ENCODE measurements at places on chromosomes 12 and 14.

- no peak for DNase-seq
Measured at GRCh38 chr14:68727315-68728047, 65.4 kb downstream of the ZFP36L1 start.

GRCh38 chr12:109527489-109528123 lies 45.7 kb downstream of the MMAB start:
- DNase-seq, result no peak

DNA sequence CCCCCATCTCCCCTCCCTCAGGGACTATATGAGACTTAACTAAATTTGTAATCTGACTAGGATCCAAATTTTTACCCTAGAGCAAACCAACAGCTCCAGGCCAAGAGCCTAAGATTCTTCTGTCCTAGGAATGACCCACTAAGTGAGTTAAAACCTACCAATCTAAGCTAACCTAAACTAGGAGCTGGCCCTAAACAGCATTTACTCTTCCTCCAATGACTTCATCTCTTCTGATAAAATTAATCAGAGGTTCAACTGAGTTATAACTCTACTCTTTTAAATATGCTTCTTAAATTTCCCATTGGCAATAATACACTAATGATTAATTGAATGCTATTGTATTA lies 39.9 kb upstream of the TMPO start:
- DNase-seq, result no peak

DNA sequence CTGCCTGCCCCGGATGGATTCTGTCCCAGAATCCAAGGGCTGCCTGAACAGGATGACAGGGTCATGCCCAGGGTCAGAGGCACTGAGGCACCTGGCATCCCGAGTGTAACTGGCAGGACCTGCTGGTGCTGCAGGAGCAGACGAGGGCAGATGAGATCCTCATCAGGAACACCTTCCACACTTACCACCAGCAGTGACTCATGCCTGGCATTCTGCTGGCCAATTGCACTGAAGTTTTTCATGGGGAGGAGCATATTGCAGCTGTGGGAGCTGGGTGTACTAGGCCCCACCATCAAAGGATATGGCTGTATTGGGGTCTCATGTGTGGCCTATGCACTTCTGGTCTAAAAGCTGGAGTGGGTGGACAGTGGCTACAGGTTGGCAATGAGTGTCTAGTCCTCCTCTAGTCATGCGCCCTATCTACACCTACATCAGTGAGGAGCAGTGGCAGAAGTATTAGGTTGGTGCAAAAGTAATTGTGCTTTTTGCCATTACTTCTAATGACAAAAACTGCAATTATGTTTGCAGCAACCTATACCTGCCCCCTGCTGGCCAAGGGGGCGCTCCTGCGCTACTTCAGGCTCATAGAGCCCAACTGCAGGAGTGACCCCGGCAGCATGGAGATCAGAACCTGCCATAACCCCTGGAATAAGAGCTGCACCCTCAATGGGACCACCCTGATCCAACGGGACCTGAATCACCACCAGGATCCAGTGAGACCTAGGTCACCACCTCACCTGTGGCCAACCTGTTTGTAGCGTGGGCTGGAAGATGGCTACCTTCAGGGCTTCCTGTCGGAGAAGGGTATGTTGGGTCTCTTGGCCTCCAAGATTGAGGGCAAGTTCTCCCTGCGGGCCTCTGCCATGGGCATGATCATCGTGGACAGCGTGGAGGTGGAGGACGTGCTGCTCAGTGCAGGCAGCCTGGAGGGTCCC lies 8.0 kb upstream of the C12orf42 start:
- DNase-seq, result no peak

DNA sequence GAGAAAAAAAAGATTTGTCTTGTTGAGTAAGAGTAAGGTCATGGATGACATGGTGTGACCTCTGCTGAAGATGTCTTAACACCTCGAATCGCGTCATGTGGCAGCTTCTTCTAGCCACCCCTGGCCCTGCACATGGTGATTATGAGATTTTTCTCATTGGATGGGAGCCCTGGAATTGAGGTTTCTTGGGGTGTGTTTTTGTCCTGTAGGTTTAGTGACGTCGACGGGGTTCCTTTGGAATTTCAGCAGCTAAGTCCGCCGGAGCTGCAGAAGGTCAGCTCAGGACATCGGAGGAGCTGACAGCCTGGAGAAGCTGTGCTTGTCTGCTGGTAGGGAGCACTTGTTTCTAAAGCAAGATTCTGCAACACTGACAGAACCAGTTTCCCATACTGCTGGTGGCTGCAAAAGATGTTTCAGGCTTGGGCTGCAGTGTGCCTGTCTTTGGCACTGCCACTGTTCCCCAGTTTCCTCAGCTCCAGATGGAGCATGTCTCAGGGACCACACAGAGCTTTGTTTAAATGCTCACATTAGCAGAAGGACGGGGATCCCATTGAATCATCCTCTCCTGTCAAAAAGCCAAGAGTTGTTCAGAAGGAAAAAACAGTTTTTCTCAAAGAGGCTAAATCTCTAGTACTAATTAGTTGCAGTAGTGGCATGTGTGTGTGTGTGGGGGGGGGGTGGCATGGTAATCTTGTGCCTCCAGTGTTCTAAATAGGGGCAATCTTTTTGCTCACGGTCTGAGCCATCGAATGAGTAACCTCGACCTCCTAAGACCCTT lies 5.2 kb upstream of the FOS start:
- DNase-seq, result no peak

All from iPS DF 6.9 (cell line).